ENCODE measurements at places on chromosomes 2 and 18. TPM values are rescaled to one million over a fixed set of nuclear protein-coding genes. Genes with fewer than 3 reads are reported as not detected.

WDSUB1 gene
- total RNA-seq, result not detected

GRP gene
- total RNA-seq, result not detected

MAB21L4 gene
- total RNA-seq, result not detected

HOXD9 gene
- not detected for total RNA-seq

CERKL gene
- total RNA-seq, result not detected

PDE6D gene
- total RNA-seq, result 34.1 TPM

Data from ascending aorta (tissue), 2 donors.